ENCODE measurements at places on chromosomes 3 and 15.

- no peak for DNase-seq
These were observed 1.9 kb upstream of the MYZAP start for GRCh38 chr15:57589754-57590153.

DNA sequence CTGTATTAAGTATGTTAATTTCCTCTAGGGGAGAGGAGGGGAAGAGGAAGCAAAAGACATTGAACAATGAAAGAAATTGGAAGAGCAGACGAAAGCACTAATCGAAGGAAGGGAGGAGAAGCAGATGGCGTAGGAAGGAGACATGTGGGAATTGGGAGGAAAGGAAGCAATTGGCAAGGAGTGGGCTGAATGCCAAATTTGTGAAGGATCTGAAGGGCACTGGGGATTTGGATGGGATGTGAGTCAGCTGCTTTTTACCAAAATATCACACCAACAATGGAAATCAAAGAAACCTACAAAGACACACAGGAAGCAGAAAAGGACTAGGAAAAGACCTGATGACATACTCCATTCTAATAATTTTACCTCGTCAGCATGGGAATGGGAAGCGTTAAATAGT, 1029.8 kb downstream of the ROBO1 start:
- no peak for DNase-seq

DNA sequence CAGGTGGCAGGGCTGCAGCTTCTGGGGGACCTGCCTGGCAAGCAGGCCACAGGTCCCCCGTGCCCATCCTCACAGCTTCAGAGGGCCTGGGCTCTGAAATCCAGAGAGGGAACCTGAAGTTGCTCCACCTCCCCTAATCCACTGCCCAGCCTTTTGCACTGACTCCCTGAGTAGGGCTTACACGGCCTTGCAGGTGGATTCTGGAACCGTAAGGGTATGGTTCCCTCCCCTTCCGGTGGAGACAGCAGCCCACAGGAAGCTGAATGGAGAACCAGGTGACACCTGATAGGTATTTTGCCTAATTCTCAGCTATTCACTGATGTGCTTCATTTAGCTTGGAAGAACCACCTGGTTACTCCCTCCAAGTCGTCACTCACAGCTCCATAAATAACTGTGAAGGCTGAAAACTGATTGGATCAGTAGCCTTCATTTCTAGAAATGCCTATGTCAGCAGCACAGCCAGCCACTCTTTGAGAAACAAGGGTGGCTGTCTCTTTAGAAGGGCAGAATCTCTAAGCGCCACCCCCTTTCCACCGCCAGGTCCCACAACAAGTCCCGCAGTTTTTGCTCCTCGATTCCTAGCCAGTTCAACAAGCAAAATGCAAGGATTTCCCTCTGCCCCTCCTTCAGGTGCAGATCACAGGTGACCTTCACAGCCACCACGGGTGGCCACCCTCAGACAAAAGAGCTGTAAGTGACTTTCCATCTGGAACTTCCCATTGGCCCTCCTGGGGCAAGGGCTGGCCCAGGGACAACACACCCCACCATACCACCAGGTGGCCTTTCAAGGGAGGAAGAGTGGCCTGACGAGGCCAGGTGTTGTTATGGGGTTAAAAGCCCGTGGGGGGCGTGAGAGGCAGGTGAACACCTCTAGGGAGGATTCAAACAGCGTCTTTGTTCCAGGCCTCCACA, 112.9 kb downstream of the SEC22A start:
- DNase-seq = no peak

DNA sequence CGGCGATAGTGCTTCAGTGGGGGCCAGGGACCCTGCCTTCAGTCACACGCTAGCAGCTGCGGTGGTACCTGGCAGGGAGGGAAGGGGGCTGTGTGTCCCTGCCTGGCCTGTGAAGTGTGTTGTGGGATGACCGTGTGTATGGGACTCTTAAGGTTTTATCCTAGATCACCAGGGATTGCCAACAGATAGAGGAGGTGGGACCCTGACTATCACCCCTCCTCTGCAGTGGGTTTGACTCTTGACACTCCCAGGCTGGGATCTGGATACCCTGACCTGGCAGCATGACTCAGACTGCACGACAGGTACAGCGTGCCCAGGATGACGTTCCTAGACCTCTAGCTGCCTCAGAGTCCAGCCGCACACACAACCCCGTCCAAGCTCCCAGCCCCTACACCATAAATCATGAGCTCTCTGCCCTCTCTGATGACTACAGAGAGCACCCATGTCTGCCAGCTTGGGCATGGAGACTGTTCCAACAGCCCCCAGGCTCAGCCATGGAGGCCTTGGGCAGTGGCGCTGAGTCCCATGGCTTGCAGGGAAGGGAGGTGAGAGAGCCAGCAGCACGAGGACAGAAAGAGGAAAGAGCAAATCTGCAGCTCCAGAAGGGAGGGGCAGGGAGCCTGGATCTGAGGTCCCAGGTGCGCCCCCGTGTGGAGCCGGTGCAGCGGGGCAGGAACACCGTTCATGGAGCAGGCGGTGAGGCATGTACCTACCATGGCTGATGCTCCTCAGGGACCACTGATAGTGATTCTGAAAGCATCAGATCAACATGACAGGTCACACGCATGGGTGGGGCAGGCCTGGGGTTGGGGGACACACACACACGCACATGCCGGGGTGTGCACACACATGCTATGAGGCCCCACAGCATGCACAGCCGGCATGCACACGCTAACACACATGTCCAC, 71.0 kb downstream of the ADAMTS7 start:
- no peak for DNase-seq

DNA sequence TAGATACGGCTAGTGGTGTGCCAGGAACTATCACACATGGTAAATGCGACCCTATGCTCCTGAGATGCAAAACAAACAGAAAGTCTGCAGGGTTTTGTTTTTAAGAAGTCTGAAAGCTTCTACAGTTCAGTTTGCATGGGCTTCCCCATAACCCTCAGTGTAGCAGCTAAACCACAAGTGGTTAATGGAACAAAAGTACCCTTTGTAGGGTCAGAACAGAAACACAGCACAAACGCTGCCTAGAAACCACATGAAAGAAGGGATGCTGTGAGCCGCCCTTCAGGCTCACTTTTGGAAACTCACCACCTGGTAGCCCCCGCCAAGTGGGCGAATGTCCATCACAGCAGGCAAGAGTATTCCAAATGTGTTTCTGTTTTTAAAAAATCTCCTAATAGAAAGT, 46.2 kb downstream of the CTDSPL start:
- no peak for DNase-seq

- DNase-seq = peak; percentile 58
These were observed 26.9 kb upstream of the ZMAT3 start for GRCh38 chr3:179098388-179099077.

DNA sequence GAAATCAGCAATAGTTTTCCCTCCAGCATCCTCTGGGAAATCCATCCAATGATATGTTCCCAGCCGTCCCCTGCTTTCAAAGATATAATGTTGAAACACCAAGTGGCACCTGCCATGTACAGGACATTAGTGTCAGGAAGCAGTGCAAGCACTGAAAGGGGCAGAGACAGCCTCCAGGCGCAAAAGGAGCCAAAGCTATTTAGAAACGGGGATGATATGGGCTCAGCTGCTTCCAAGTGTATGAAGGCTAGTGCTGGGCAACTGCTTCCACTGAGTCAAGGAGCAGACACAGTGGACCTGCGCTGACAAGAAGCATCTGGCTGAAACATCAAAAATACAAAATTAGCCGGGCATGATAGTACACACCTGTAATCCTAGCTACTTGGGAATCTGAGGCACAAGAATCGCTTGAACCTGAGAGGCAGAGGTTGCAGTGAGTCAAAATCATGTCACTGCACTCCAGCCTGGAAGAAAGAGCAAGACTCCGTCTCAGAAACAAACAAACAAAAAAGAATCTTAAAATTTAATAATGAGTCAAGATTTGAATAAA, 119.7 kb downstream of the AQP9 start:
- DNase-seq = no peak

DNA sequence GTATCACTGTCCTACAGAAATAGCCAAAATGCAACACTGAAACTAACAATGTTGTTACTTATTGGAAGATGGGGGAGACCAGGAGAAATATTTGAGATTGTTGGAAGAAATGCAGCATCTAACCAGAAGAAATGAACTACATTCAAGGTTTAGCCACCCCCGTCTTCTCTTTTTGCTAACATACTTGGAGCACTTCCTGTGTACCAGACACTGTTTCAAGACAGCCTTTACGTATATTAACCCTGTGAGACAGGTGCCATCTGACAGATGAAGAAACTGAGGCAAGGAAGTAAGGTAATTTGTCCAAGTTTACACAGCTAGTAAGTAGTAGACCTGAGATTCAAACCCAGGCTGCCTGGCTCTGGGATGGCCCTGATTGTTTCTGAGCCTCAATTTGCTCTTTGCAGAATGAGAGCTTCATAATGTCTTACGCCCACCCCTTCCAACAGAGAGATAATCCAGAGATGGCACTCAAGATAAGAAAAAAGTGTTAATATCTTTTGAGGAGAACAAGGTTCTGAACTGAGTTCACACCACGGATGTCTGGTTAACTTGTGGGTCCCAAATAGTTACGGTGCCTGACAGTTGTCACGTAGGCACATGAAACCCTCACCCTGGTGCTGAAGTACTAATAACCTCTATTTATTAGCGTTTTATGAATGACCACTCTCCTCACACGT, 26.1 kb downstream of the RASGRP1 start:
- DNase-seq = no peak

- no peak for DNase-seq
These were observed 370.2 kb upstream of the ZNF385D start for GRCh38 chr3:22121068-22121701.

- DNase-seq = no peak
These were observed 3.0 kb upstream of the PPP1R2 start for GRCh38 chr3:195546130-195546560.

DNA sequence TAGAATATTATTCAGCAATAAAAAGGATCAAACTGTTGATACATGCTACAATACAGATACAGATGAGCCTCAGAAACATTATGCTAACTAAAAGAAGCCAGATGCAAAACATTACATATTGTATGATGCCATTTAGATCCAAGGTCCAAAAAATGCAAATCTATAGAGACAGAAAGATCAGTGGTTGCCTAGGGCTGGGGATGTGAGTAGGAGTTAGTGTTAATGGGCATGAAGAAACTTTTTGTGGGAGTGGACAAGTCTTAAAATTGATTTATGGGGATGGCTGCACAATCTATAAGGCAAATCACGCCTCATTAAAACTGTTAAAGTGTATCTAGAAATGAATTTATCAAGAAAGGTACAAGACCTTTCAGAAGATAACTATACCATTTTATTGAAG, 45.0 kb downstream of the EHHADH start:
- DNase-seq = no peak

- no peak for DNase-seq
These were observed at the start of gene C15orf62 for GRCh38 chr15:40769274-40770146. Gene C15orf62, plus strand, starts transcription at chr15:40769980. Its CDS starts 516 bp downstream, at chr15:40770496.

- DNase-seq = peak; percentile 9
These were observed 85.2 kb downstream of the KBTBD8 start for GRCh38 chr3:67083277-67083676.

GRCh38 chr15:37108381-37109167, 8.2 kb upstream of the MEIS2 start:
- no peak for DNase-seq

DNA sequence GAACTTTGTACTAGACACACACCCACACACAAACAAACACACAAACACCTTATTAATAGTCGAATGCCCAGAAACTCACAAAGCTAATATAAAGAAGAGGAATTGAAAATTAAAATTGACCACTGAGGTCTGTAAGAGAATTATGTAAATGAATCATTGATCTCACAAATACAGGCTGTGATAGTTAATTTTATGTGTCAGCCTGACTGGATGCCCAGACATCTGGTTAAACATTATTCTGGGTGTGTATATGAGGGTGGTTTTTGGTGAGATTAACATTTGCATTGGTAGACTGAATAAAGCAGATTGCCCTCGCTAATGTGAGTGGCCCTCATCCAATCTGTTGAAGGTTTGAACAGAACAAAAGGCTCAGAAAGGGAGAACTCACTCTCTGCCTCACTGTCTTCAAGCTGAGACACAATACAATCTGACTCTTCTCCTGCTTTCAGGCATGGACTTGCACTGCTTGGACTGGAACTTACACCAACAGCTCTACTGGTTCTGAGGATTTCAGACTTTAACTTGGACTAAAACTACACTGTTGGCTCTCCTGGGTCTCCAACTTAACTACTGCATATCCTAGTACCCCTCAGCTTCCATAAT, 199.4 kb upstream of the TTC14 start:
- DNase-seq = no peak

- no peak for DNase-seq
These were observed 904 bp upstream of the MCTP2 start for GRCh38 chr15:94230431-94230882.

DNA sequence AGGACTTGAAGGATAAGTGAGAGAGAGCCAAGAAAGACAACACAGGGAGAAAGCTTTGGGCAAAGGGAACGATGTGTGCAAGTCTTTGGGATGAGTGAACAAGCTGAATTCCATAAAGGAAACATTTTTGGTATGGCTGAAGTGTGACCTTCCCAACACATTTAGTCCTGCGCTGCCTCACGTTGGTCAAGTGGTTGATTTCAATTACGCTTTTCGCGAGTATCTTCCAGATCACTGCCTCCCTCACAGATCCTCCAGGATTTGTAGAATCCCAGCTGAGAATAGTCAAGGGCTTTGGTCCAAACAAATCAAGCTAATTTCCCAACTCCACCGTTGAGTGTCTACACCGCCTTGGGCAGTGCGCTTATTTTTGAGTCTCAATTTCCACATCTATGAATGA, 338.4 kb upstream of the ADAMTS9 start:
- DNase-seq = no peak

- DNase-seq = no peak
These were observed 549.8 kb upstream of the AGTR1 start for GRCh38 chr3:148147903-148148302.

- DNase-seq = peak; percentile 9
These were observed 48.1 kb upstream of the PLCL2 start for GRCh38 chr3:16836505-16837237.
